ENCODE measurements at places on chromosomes 6 and 20.

DNA sequence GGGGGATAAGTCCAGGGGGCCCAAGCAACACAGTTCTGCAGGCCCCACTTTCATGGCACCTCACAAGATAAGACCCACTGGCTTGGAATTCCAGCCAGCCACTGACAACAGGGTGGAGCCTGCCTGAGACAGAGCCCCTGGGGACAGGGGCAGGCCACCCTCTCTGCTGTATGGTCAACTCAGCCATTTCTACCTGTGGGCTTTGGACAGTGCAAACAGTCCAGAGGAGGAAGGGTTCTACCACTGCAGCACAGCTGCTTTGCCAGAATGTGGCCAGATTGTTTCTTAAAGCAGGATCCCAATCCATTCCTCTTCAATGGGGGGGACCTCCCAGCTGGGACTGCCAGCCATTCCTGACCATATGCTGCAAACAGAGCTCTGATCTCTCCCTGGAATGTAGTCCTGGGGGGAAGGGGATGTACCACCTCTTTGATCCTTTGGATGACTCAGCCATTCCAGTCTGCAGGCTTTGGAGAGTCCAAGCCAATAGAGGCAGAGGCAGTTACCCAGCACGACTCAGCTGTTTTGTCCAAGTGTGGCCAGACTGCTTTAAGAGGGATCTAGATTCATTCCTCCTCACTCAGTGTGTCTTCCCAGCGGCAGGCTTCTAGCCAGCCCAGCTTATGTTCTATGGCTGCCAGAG is 842.2 kb downstream of the EPHA7 start:
- DNase-seq: no peak

GRCh38 chr6:79635232-79635543 is 4.1 kb downstream of the SH3BGRL2 start:
- DNase-seq: no peak

DNA sequence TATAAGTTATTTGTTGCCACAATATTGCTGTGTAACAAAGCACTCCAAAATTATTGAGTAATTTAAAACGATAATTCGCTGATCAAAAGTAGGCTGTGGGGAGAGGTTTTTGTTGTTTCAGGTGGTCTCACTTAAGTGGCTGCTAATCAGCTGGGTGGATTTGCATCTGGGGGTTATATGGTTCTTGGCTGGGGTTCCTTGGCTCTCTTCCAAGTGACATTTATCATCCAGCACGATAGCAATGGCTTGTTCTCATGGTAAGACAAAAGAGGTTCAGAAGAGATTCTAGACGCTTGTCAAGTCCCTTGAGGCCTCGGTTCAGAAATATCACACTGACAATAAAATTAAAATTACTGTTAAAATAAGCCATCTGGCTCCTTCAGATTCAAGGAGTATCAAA is 1648.8 kb downstream of the GRIK2 start:
- DNase-seq: no peak

DNA sequence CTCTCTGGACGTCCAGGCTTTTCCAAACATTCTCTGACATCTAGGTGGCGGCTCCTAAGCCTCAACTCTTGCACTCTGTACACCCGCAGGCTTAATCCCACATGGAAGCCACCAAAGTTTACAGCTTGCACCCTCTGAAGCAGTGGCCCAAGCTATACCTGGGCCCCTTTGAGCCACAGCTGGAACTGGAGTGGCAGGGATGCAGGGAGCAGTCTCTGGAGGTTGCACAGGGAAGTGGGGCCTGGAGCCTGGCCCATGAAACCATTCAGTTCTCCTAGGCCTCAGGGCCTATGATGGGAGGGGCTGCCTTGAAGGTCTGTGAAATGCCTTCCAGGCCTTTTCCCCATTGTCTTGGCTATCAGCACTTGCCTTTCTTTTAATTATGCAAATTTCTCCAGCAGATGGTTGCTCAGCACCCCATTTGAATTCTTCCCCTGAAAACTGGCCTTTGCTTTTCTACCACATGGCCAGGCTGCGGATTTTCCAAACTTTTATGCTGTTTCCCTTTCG is 64.9 kb downstream of the IRF4 start:
- DNase-seq: no peak

GRCh38 chr20:23654000-23654399 is 16.2 kb upstream of the CST3 start:
- no peak for DNase-seq

DNA sequence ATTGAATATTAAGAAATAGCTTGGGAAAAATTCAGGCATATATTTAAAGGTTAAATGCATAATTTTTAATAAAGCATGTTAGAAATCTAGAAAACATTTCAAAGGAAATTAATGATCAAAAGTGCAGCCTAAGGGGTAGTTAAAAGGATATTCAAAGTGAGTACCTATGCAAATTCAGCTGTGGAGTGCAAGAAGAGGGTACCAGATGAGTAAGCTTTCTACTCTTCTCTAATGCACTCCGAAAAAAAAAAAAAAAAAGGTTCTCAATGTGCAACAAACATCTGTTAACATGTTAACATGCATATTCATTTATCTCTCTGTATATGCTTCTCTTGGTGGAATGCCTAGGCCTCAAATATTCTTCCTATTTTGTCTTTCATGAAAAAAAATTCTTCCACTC is 32.0 kb upstream of the KATNA1 start:
- DNase-seq: no peak

DNA sequence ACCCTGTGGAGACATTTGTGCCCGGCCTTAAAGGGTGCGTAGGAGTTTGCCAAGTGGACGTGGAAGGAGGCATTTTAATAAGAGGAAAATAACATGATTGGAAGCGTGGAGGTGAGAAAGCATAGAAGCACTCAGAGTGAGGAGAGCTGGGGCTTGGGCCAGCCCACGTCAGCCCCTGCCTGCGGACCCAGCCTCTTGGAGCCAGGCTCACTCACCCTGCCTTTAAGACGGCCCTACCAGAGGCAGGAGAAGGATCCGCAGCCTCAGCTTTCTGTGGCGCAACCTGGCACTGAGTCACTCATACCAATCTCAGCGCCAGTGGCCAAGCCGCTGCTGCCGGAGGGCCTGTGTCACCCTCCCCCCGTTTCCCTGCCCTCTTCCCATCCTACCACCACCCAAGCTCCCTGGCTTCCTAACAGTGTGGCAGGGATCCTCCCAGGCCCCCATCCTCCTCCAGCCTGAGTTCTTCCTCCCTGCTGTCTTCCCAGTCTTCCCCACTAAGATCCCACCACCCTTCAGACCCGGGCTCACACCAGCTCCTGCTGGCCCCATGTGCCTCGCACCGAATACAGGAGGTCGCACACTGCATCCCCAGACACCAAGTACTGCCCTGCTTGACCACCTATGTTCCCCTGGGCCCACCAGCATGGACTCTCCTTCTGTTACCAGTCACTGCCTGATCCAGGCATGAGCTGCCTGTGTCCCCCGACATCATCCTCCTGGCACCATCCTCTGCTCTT is 285.2 kb downstream of the UST start:
- peak; percentile 25 for DNase-seq

DNA sequence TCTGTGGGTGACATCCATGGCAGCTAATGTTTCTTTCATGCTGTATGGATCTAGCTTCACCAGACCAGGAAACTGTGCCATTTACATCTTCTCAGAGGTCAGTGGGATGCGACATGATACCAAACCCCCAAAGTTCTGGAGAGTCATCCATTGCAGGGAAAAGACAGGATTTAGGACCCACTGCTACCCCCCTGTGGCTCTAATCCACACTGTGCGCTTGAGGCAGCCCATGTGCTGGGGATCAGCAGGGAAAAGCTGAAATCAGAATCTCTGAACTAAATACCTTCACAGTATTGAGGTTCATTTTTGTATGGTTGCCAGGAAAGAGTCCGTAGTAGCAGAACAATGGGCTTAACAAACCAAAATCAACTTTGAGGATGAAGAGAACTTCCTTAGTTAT is 164.4 kb downstream of the TMEM242 start:
- no peak for DNase-seq

- no peak for DNase-seq
Measured at GRCh38 chr6:30689985-30690384, 799 bp downstream of the NRM start.

DNA sequence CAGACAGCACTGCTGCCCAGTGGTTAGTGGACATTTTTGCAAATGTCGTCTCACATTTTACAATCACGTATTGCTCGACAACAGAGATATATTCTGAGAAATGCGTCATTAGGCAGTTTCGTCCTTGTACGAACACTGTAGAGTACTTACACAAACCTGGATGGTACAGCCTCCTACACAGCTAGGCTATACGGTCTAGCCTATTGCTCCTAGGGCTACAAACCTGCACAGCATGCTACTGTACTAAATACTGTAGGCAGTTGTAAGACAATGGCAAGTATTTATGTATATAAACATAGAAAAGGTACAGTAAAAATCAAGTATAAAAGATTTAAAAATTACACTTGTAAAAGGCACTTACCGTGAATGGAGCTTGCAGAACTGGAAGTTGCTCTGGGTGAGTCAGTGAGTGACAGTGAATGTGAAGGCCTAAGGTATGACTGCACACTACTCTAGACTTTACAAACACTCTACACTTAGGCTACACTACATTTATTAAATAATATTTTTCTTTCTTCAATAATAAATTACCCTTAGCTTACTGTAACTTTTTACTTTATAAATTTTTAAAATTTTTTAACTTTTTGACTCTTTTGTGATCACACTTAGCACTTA is 43.1 kb downstream of the ALDH5A1 start:
- no peak for DNase-seq

GRCh38 chr6:62296541-62296940 is 10.5 kb upstream of the KHDRBS2 start:
- DNase-seq: no peak

- no peak for DNase-seq
Measured at GRCh38 chr20:23123886-23124285, 37.8 kb upstream of the CD93 start.

- no peak for DNase-seq
Measured at GRCh38 chr6:141464896-141465295, 667.8 kb upstream of the GJE1 start.

GRCh38 chr6:156720691-156721685 is 56.2 kb upstream of the ARID1B start:
- DNase-seq: no peak

DNA sequence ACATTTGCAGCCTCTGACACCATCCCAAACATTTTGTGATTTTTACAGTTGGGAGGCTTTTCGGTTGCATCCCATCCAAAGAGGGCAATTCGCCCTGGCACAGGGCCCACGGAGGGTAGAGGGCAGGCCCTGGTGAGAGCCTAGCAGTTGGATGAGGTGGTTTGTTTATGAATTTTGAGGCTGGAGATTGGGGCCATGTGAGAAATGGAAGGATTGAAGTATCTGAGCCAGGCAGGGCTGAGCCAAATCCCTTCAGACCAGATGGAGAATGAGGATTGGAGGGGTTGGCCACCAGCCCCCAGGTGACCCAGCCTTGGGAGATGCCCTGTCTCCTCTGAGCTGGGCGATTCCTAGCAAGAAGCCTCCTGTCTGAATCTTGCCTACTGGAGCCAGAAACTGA is 52.6 kb upstream of the CCDC167 start:
- DNase-seq: no peak

DNA sequence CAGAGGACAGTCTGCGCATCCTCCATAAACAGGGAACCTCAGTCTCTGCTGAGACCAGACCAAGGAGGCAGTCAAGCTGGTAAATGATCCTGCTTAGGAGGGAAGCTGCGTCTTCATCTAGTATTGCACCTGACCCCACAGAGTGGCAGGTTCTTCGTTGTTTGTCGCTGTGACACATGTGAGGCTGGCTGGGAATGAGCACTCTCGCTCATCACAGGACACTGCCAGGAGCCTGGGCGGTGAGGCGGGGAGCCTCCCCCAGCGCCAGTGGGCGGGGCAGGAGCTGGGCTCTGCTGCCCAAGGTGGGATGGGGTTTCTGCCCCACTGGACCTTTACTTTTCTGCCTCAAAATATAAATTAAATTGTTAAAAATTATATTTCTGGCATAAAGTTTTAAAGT is 48.4 kb upstream of the SYNDIG1 start:
- DNase-seq: no peak

- DNase-seq: peak; percentile 2
Measured at GRCh38 chr6:37354526-37355384, 972 bp downstream of the RNF8 start.

- DNase-seq: no peak
Measured at GRCh38 chr6:20746805-20747558, 212.7 kb downstream of the CDKAL1 start.

DNA sequence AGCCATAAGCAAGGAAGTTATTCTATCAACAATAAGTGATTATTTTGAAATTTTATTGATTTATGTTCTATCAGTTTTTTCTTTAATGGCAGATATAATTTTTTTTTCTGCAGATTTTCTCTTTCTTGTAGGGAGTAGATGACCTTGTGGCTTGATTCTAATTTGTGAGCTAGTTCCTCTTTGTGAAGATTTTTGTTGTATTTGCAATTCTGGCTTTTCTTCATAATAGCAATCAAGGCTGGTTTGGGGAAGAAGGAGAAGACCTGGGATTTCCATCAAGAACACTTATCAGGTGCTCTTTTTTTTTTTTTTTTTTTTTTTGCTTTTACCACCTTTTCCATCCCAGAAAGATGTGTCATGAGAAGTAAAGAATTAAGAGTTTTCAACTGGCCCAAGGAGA is 324.2 kb upstream of the MAN1A1 start:
- no peak for DNase-seq

DNA sequence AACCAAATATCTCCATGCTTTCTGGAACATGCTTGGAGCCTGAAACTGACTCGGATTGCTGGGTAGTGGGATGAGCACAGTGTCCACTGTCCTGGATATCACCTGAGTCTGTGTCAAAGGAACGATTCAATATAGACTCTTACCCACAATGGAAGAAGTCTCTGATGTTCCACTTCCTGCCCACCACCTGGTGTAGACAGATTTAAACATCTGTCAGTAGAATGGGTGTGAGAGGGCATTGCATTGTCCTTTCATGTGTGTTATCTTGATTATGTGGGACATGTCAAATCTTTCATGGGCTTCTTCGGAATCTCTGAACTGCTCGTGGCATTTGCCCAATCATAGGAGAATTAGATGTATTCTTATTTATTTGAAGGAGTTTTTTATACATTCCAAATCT is 20.8 kb downstream of the ULBP3 start:
- no peak for DNase-seq

DNA sequence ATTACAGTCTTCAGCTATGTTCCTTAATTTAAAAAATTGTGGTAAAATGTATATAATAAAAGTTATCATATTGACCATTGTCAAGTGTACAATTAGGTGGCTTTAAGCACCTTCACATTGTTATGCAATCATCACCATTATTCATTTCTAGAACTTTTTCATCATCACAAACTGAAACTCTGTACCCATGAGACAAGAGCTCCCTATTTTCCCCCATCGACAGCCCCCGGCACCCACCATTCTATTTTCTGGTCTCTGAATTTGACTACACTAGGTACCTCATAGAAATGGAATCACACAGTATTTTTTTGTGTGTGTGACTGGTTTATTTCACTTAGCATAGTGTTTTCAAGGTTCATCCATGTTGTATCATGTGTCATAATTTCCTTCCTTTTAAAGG is 39.7 kb upstream of the FYN start:
- DNase-seq: no peak
